ENCODE measurements at places on chromosomes 13 and 19.

GRCh38 chr13:48346583-48346982 is 43.0 kb downstream of the RB1 start:
- DNase-seq = no peak

- DNase-seq = no peak
Observed at GRCh38 chr13:113950451-113951245, 23.2 kb downstream of the C13orf46 start.

DNA sequence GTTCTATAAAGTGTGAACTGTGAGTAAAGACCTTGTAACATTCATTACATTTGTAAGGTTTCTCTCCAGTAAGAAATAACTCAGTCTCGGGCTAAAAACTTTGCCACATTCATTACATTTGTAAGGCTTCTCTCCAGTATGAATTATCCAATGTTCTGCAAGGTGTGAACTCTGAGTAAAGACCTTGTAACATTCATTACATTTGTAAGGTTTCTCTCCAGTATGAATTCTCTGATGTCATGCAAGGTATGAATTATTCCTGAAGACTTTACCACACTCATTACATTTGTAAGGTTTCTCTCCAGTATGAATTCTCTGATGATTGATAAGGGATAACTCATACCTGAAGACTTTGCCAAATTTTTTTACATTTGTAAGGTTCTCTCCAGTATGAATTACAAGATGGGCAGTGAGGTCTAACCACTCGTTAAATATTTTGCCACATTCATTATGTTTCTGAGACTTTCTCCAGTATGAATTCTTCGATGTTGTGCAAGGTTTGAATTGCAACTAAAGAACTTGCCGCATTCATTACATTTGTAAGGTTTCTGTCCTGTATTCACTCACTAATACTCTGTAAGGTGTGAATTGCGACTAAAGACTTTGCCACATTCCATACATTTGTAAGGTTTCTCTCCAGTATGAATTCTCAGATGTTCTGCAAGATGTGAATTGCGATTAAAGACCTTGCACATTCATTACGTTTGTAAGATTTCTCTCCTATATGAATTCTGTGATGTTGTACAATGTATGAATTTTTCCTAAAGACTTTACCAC is 21.2 kb downstream of the ZNF578 start:
- no peak for DNase-seq

DNA sequence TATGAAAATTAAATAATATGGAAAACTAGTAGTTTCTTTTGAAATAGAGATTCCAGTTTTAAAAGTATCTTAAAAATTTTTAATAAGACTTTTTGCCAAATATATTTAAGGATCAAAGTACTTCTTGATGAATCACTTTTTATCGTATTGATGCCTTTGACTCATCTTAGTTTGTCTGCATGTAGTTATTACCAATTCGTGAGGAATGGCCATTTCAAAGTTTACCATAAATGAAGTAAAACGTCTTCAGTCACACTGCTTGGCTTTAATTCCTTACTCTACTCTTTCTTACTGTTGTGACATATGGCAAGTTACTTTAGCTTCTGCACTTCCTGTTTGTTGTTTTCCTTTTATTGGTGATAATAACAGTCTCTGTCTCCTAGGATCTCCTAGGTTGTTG is 38.3 kb downstream of the NDFIP2 start:
- no peak for DNase-seq

- DNase-seq = peak; percentile 59
Observed at GRCh38 chr19:46529622-46530451, 34.2 kb upstream of the PNMA8B start.

DNA sequence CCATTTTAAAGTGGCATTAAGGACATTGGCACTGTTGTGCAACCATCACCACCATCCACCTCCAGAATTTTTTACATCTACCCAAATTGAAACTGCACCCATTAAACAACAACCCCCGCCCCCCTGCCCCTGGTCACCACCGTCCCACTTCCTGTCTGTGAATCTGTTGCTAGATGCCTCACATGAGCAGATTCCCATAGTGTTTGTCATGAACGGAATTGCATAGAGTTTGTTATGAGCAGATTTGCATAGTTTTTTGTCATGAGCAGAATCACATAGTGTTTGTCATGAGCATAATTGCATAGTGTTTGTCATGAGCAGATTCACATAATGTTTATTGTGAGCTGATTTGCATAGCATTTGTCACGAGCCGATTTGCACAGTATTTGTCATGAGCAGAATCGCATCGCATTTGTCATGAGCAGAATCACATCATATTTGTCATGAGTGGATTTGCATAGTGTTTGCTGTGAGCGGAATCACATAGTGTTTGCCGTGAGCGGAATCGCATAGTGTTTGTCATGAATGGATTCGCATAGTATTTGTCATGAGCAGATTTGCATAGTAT is 54.0 kb upstream of the GTF3A start:
- no peak for DNase-seq

DNA sequence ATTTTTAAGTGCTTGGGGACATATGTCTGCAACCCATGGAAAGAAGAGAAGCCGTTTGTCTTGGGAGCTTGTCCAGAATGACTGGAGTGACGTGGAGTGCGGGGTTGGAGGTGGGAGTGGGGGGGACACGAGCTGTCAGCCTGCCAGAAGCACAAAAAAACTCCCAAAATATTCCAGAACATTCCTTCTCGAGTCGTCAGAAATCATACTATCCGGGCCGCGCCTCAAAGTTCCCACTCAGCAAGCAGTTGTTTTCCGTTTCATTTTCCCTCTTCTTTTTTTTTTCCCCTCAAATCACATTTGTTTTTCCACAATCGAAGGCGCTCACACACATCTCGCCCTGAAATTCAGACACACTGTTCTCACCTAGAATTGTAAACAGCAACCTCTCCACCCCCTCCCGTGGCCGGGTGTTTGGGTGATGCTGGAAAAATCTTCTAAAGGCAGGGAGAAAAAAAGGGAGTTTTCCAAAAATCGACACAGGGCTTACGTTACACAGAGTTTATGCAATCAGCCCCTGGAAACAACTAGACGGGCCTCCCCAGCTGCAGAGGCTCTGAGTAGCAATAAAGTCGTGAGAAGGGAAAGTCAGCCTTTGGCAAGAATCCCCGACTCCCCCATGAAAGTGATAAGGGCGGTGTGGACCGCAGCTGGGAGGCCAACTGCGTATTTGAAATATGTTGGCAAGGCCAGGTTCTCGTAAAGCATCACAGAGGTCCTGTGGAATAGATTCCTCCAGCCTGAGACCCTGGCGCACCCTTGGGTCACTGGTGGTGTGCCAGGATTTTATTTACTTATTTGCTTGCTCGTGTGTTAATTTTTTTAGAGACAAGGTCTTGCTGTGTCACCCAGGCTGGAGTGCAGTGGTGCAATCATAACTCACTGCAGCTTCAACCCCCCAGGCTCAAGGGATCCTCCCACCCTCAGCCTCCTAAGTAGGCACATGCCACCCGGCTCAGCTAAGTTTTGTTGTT is 31.2 kb upstream of the KLF2 start:
- no peak for DNase-seq

DNA sequence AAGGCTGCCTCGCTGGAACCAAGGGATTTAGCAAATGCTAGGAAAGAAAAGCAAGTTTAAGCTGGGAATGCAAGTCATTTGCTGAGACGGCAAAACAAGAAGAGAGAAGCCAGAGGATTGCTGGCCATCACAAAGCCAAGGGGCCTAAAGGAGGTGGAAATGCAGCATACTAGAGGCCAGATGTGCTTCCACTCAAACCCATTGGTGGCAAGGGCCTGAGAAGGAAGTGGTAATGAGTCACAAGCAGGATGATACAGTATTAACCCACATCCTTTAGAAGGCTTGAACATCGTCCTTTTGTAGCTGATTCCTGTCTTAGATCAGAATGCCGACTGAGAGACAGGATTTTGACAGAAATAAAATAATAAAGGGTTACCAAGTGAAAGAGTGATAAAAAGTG is 68.2 kb downstream of the ITGBL1 start:
- no peak for DNase-seq

GRCh38 chr19:5205381-5205780 is 135.2 kb downstream of the PTPRS start:
- no peak for DNase-seq

GRCh38 chr19:57305056-57305455 is 15.2 kb upstream of the ZNF543 start:
- DNase-seq = no peak

GRCh38 chr13:31951215-31951678 is 80.3 kb upstream of the FRY start:
- peak; percentile 65 for DNase-seq

GRCh38 chr13:99656092-99656745 is 154.9 kb downstream of the TM9SF2 start:
- peak; percentile 93 for DNase-seq

DNA sequence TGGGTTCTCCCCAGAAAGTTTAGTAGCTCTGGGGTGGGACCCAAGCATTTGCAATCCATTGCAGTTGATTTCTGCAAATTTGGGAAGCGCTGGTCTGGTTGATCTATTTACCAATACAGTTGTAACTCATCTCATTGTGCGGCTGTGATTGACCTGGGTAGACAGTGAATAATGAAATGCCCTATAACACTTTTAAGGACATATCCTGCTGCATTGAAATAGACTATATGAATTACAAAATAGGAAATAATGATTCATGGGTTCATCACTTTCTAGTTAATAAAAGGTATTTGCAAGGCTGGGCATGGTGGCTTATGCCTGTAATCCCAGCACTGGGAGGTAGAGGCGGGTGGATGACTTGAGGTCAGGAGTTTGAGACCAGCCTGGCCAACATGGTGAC is 59.0 kb upstream of the FARP1 start:
- DNase-seq = no peak

DNA sequence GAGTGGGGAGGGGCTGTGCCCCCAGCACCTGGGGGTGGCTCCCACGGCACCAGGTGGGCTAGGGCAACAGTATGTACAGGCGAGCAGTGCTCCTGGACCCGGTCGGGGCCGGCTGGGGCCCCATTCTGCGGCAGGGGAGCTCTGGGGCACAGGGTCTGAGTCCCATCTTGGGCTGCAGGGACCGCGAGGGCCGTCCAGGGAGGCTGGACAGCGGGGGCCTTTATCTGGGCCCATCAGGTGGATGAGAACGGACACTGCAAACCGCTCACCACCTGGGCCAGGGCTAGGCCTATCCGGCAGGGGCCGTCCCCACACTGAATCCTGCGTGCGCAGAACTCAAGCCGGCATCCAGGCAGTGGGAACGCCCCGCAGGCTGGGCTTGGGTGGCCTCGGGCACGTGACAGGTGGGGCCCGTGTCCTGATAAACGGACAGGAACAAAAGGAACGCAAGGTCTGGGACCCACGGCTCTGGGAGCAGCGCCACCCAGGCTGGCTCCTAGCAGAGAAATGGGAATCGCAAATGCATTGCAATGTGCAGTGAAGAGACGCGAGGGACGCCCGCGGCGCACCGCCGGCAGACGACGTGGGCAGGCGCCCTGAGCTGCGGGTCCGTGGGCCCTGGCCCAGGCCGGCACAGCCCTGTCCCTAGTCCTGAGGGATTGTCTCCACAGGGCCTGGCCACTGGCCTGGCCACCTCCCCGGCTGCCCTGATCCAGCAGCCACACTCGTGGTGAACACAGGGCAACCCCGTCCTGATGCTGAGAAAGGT is 29.7 kb downstream of the BTBD2 start:
- no peak for DNase-seq

- peak; percentile 38 for DNase-seq
Observed at GRCh38 chr13:23628250-23628649, 58.0 kb downstream of the TNFRSF19 start.

GRCh38 chr13:37349916-37350315 is 244.5 kb upstream of the CSNK1A1L start:
- DNase-seq = no peak

- DNase-seq = no peak
Observed at GRCh38 chr19:5827891-5828660, 11.4 kb downstream of the FUT6 start.

DNA sequence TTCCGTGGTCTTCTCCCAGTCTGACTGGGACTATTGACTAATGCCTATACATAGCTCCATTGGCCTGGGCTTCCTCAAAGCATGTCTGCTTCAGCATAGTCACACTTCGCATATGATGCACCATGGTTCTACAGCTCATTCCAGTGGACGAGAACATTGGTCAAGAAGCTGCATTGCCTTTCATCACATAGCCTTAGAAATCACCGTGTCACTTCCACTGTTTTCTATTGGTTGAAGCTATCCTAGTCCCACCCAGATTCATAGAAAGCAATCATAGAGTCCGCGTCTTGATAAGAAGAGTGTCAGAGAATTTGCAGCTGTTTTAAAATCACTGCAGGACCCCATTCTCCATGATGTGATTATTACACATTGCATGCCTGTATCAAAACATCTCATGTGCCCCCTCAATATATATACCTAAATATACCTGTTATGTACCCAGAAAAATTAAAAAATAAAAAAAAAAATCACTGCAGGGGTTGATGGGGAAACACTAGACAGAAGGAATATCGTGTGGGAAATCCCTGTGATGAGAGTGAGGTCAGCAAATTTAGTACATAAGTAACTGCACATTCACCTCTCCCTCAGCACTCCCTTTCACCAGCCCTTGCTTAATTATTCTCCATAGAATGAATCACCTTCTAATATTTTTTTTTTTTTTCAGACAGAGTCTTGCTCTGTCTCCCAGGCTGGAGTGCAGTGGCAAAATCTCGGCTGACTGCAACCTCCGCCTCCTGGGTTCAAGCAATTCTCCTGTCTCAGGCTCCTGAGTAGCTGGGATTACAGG is 2.2 kb upstream of the ARHGAP33 start:
- DNase-seq = no peak

- DNase-seq = no peak
Observed at GRCh38 chr13:98521461-98522247, 55.3 kb downstream of the STK24 start.

GRCh38 chr13:34031610-34032009 is 213.7 kb downstream of the RFC3 start:
- DNase-seq = no peak

- no peak for DNase-seq
Observed at GRCh38 chr13:26326562-26326961, 72.6 kb downstream of the CDK8 start.

DNA sequence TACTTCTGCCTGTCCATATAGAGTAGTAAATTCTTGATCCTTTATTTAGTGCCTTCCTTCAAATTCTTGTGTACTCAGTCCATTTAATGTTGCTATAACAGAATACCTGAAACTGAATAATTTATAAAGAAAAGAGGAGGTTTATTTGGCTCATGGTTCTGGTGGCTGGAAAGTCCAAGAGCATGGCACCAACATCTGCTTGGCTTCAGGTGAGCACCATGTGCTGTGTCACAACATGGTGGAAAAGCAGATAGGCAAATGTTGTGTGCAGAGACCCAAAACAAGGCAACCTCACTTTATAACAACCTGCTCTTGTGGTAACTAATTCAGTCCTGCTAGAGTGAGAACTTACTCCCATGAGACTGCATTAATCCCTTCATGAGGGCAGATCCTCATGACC is 195.3 kb downstream of the LMO7 start:
- DNase-seq = no peak

- DNase-seq = no peak
Observed at GRCh38 chr13:32548837-32549236, 10.2 kb upstream of the N4BP2L2 start.

- DNase-seq = no peak
Observed at GRCh38 chr13:51502153-51502651, 49.4 kb upstream of the INTS6 start.

Data from WERI-Rb-1 (cell line).